Fibroblast of the conjunctiva (primary cell): ENCODE measurements at places on chromosomes 3 and 15.

GRCh38 chr3:64019271-64019670, 4.0 kb downstream of the PSMD6 start:
- no peak for DNase-seq

GRCh38 chr3:40243056-40243455, 66.5 kb upstream of the EIF1B start:
- DNase-seq: no peak

DNA sequence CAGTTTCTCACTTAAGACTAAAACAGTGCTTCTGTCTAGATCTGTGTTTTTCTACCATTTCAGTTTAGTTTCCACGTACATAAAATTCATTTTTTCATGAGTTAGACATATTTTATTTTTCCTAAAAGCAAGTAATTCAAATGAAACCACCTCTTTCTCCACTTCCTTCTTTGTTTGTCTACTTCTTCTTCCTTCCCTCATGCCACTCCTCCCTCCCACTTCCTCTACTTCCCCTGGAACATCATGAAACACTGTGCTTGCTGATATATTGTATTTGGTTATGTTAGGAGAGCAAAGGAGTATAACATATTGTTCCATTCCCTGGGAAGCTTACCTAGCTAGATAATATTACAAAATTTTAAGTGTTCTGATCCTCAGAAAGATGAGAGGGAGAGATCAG, 36.7 kb upstream of the GOLGA8B start:
- DNase-seq: no peak

- DNase-seq: no peak
Measured at GRCh38 chr15:72813345-72814004, 29.9 kb upstream of the ADPGK start.

- no peak for DNase-seq
Measured at GRCh38 chr3:74273555-74274402, 340.7 kb downstream of the CNTN3 start.

GRCh38 chr15:90240856-90241255, 6.8 kb downstream of the GDPGP1 start:
- DNase-seq: no peak

DNA sequence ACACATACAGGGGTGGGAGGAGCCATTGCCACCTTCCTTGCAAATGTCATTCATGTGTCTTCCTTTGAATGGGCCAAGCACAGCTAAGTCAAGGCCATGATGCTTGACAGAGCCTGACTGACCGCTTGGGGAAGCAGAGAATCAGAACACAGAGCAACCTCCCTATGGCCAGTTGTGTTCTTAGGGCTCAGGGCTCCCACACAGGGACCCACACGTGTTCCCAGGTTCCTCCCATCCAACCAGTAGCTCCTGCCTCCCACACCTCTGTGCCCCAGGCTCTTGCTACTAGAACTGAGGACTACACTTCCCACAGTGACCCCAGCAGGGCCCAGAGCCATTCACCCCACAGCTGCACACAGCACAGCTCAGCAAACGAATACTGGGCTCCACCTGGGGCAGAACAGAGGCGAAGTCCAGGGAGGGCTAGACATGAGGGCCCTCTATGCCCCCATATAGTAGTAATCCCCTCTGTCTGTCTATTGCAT, 42.9 kb downstream of the KLF15 start:
- no peak for DNase-seq

DNA sequence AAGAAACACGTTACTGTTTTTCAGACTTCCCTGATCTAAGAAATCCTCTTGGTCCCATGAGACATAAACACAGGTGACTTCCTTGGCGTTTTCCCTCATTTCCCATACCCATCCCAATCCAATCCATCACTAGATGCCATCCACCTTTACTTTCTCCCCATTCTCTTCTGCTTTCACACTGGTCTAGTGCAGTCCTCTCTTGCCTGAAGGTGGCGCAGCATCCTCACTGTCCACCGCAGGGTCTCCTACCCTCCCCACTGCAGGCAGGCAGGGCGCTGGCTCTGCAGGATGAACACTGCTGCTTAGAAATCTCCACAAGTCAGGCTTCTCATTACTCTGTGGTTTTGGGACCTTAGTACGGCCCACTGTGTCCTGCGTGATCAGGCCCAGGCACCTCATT, 58.2 kb downstream of the RAB7A start:
- no peak for DNase-seq

DNA sequence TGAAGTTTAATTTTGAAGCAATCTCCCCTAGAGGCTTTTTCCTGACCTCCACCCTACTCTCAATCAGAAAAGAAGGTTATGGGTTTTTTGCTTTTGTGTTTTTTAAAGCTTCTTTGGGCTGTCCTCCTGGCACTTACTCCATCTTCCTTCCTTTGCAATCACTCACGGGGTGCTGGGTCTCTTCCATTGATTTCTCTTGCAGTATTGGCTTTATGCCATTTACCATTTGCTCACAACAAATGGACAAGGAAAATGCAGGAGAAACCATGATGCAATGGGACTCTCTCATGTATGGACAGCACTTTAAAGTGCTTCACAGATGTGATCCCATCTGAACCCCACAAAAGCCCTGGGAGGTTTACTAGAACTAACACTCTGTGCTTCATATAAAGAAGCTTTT, 57.5 kb downstream of the SST start:
- no peak for DNase-seq

- DNase-seq: no peak
Measured at GRCh38 chr3:195179776-195180489, 91.0 kb downstream of the XXYLT1 start.

DNA sequence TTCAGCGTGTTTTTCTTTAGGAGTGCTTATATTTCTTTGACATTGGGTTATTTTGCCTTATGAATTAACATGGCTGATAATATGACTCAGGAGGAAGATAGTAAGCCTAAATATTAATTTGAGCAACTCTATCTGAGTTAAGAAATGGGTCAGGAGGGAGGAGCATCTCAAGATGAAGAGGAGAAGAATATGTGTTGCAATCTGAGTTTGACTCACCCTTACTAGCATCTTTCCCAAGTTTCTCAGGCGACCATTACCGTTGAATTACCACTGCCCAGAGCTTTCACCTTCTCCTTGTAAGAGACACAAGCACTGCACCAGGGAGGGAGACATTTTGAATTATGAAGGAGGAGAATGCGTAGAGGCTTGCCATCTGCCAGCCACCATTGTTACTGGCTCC, 138.3 kb upstream of the MYRIP start:
- DNase-seq: no peak

DNA sequence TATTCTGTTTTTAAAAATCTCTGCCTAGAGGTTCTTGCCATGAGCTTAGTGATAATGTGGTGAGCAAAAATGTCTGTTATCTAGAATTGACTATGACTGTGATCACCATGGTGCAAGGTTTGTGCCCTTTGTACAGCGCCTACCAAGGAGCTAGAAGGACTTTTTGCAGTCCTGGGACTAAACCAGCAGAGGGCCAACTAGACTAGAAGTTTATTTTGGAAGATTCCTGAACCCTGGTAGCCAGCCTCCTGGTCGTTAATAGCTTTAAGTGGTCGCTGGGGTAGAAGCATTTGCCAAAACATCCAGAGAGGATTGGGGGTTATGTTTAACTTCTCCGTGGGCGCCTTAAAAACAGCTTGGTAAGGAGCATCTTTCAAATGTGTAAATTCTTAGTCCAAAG, 7.8 kb downstream of the SCG5 start:
- DNase-seq: no peak

GRCh38 chr15:69783211-69783610, 314.5 kb downstream of the TLE3 start:
- no peak for DNase-seq
